ENCODE measurements at places on chromosomes 13 and 19. TPM values are rescaled to one million over a fixed set of nuclear protein-coding genes. Genes with fewer than 3 reads are reported as not detected.

Gene RGL3
- not detected for total RNA-seq

Gene ADPRHL1
- total RNA-seq = 1.4 TPM

Gene FFAR1
- 1.4 TPM for total RNA-seq

Gene ZSCAN18
- total RNA-seq = 34.0 TPM

Gene SLITRK1
- not detected for total RNA-seq

Gene ZNF730
- 2.2 TPM for total RNA-seq

Gene SIGLEC7
- not detected for total RNA-seq

Gene MIDN
- 75.4 TPM for total RNA-seq

Gene CKM
- total RNA-seq = not detected

Gene DENND1C
- 105 TPM for total RNA-seq

Gene PLK5
- total RNA-seq = not detected

Gene EBI3
- total RNA-seq = 21.8 TPM

Gene ZNF844
- total RNA-seq = 8.4 TPM

Gene ZNF439
- 5.8 TPM for total RNA-seq
